ENCODE measurements at places on chromosomes 2 and 18. TPM values are rescaled to one million over a fixed set of nuclear protein-coding genes. Genes with fewer than 3 reads are reported as not detected.

- H3K4me1 ChIP-seq = no peaks in the 10 kb centered on the region
- no peaks in the 10 kb centered on the region for H3K36me3 ChIP-seq
- no peaks in the 10 kb centered on the region for H3K27me3 ChIP-seq
- no peak overlapping the region for H3K4me3 ChIP-seq
Observed at GRCh38 chr18:32776561-32776960, 3.7 kb upstream of the KLHL14 start.

DNA sequence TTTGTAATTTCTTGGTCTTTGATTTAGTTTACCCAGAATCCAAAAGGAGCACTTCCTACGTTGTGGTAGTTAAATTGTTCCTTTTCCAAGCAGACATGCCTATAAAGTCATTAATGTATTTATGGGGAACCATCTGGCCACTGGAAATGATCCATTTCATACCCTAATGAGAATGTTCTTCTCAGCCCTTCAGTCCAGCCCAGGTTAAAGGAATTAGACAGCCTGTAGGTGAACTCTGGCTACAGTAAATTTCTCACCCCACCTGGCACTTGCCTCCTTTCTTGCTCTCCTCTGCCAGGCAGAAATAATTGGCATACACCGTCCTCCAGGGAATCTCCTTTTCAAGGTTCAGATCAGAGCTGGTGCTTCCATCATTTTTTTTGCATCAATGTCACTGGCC is 121.1 kb downstream of the SETBP1 start:
- DNase-seq = no peak
- no peak overlapping the region for H3K4me3 ChIP-seq
- H3K27ac ChIP-seq = no peak overlapping the region
- no peaks in the 10 kb centered on the region for H3K36me3 ChIP-seq
- peaks cover 57% of the 10 kb centered on the region for H3K4me1 ChIP-seq

DNA sequence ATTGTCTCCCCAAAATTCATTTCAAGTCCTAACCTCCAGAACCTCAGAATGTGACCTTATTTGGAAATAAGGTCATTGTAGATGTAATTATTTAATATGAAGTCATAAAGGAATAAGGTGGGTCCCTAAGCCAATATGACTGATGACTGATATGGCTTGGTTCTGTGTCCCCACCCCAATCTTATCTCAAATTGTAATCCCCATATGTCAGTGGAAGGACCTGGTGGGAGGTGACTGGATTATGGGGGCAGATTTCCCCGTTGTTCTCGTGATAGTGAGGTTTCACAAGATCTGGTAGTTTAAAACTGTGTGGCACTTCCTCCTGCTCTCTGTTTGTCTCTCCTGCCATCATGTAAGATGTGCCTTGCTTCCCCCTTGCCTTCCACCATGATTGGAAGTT is 43.0 kb upstream of the BCL11A start:
- H3K27me3 ChIP-seq = no peaks in the 10 kb centered on the region
- H3K27ac ChIP-seq = no peak overlapping the region
- no peak overlapping the region for H3K4me3 ChIP-seq
- no peaks in the 10 kb centered on the region for H3K4me1 ChIP-seq

DNA sequence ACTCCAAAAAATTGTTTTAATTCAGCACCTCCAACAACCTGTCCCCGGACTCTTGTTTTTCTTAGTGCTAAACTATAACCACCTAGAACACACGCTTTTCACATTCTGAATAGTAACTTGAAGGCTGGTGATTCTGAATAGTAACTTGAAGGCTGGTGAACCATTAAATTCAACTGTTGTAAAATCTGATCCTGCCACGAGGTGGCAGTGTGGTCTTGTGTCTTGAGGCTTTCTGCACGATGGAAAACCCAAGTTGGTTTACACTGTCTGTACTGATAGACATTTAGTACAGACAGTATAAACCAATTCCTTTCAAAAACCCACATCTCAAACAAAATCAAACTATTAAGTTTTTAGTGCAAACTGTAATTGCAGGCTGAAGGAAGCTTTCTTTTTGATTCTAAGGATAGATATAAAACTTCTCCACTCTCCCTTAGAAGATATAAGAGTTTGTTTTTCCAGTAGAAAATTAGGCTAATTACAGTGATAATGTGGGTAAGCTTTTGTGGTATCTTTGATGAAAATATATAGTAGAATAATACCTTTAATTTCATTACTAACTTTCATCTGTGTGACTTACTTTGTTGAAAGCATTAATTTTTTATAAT is 57.6 kb downstream of the VAPA start:
- DNase-seq = peak; percentile 80
- H3K27ac ChIP-seq = no peak overlapping the region
- H3K4me1 ChIP-seq = no peaks in the 10 kb centered on the region
- no peaks in the 10 kb centered on the region for H3K27me3 ChIP-seq
- no peaks in the 10 kb centered on the region for H3K36me3 ChIP-seq

The MATN3 gene
- total RNA-seq = 16.2 TPM

- H3K27me3 ChIP-seq = no peaks in the 10 kb centered on the region
- no peaks in the 10 kb centered on the region for H3K4me1 ChIP-seq
- DNase-seq = no peak
- no peak overlapping the region for H3K4me3 ChIP-seq
Observed at GRCh38 chr18:48059455-48060010, 129.1 kb upstream of the SMAD2 start.

DNA sequence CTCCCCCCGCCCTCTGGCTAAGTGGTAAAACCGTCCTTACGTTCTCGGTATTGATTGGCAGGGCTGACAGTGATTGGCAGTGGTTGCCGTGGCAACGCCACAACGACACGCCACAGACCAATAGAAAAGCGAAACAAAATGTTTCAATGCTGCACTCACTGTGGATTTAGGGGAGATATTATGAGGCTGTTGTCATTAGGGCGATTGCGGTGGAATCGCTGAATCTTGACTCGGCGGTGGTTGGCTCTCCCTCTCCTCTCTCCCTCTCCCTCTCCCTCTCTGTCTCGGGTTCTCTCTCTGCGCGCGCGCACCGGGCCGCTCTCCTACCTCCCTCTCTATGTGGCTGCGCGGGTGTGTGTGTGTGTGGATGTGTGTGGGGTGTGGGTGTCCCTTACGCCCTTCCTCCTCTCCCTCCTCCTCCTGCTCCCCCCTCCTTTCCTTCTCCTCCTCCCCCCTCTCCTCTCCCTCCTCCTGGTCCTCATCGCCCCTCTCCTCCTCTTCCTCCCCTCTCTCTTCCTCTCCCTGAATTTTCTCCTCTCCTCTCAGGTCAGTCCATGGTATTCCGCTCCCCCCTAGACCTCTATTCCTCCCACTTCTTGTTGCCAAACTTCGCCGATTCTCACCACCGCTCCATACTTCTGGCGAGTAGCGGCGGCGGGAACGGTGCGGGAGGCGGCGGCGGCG is at the start of gene SIX3:
Gene SIX3, plus strand, starts transcription at position 152 of the 684 bp plus-strand sequence. Its CDS starts 403 bp downstream, at position 555.
- H3K4me1 ChIP-seq = no peaks in the 10 kb centered on the region
- H3K4me3 ChIP-seq = peak within 1 kb of the TSS; percentile 33
- H3K27ac ChIP-seq = peak within 1 kb of the TSS; percentile 37
- H3K27me3 ChIP-seq = peaks cover 1% of the 10 kb centered on the region
- no peaks in the 10 kb centered on the region for H3K36me3 ChIP-seq

- H3K4me1 ChIP-seq = no peaks in the 10 kb centered on the region
- no peaks in the 10 kb centered on the region for H3K36me3 ChIP-seq
- H3K27ac ChIP-seq = no peak overlapping the region
Observed at GRCh38 chr2:11797846-11798245, 51.4 kb downstream of the LPIN1 start.

The RSAD2 gene
- total RNA-seq = not detected

DNA sequence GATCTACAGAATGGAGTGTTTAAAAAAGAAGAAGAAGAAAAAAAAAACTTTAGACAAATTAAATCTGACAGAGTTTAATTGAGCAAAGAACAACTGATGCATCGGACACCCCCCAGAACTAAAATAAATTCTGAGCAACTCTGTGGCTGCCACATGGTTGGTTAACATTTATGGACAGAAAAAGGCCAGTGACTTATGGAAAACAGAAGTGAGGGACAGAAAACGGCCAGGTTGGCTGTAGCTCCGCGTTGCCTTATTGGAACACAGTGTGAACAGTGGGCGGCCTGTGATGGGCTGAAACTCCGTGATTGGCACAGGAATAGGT is 75.6 kb downstream of the SPP2 start:
- H3K27ac ChIP-seq = no peak overlapping the region
- H3K4me3 ChIP-seq = no peak overlapping the region
- no peaks in the 10 kb centered on the region for H3K27me3 ChIP-seq
- DNase-seq = no peak
- H3K4me1 ChIP-seq = no peaks in the 10 kb centered on the region

DNA sequence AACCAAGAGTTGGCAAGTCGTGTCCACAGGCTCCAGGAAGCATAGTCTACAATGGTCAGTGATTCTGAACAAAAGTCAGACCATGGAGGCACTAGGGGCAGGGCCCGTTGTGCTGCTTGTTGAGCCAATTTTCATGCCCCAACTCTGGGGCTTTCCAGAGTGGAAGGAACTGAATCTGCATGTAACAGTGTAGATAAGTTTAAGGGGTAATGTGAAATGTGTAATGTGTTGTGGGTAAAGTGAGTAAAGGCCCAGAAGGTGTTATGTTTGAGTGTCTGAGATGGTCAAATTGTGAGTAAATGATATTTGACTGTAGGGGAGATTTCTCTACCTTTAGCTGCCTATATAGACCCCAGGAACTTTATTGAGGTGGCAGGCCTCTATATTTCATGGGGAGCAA is 1336.5 kb upstream of the SLC39A10 start:
- H3K36me3 ChIP-seq = no peaks in the 10 kb centered on the region
- H3K4me1 ChIP-seq = no peaks in the 10 kb centered on the region

- H3K4me3 ChIP-seq = no peak overlapping the region
- H3K27ac ChIP-seq = no peak overlapping the region
- H3K27me3 ChIP-seq = no peaks in the 10 kb centered on the region
- no peaks in the 10 kb centered on the region for H3K4me1 ChIP-seq
- no peaks in the 10 kb centered on the region for H3K36me3 ChIP-seq
- peak; percentile 1 for DNase-seq
Observed at GRCh38 chr2:156006721-156007618, 325.6 kb downstream of the NR4A2 start.

DNA sequence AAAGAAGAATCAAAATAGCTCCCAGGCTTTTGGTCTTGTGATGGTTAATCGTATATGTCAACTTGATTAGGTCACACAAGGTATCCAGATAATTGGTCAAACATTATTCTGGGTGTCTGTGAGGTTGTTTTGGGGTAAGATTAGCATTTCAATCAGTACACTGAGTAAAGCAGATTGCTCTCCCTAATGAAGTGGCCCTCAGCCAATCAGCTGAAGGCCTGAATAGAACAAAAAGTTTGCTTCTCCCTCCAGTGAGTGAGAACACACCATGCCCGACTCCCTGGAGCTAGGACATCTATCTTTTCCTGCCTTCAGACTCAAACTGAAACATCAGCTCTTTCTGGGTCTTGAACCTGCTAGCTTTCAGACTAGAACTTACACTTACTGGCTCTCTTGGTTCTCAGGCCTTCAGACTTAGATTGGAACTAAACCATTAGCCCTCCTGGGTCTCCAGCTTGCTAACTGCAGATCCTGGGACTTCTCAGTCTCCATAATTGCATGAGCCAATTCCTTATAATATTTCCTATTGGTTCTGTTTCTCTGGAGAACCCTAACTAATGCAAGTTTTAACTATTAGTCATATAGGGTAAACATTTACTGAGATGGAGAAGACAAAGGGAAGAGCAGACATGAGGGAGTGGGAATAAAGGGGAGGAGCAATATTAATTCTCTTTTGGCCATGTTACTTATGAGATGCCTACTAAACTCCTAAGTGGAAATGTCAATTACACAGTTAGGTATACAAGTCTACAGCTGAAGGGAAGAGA is 25.5 kb downstream of the LNPK start:
- peaks cover 4% of the 10 kb centered on the region for H3K4me1 ChIP-seq
- H3K27ac ChIP-seq = no peak overlapping the region
- H3K27me3 ChIP-seq = no peaks in the 10 kb centered on the region
- H3K36me3 ChIP-seq = no peaks in the 10 kb centered on the region
- no peak overlapping the region for H3K4me3 ChIP-seq
- DNase-seq = no peak

The CFAP65 gene
- total RNA-seq = 0.34 TPM

DNA sequence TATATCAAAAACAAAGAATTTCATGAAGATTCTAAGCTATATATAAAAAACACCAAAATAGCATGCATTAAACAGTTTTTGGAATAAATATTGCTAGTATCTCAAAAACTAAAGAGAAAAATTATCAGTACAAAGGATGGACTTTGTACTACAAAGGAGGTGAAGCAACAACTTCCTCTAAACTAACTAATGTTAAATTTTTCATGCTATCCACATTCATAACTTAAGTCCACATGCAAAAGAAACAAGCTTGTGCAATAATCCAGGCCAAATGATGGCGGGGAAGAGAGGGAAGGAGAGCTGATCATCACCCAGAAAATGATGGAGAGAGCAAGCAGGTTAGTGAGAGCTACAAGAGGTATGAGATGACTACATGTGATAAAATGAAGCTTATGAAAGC is 70.1 kb downstream of the KIDINS220 start:
- H3K4me1 ChIP-seq = no peaks in the 10 kb centered on the region
- no peak for DNase-seq
- peaks cover 2% of the 10 kb centered on the region for H3K36me3 ChIP-seq
- no peak overlapping the region for H3K4me3 ChIP-seq

DNA sequence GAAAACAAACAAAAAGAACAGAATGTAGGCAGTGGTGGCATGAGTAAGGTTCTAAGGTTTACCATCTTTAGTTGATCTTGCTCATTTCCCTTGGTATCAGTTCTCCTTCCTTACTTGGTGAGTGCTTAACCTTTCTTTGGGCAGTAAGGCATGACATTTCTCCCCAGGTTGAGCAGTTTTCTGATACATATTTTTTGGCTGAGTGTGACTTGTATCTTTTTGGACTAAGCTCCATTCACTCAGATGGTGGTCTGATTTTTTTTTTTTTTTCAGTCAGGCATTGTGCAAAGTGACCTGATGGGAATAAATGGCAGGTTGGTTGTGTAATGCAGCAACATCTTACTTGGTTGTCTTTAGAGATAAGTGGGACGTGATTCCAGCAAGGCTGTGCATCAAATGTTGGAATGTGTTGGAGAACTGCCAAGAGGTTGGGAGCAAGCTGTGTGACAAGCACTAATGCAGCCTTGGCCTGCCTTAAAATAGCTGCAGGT is 15.1 kb downstream of the SPTBN1 start:
- H3K4me3 ChIP-seq = no peak overlapping the region
- DNase-seq = no peak
- H3K27me3 ChIP-seq = no peaks in the 10 kb centered on the region
- H3K36me3 ChIP-seq = no peaks in the 10 kb centered on the region

GRCh38 chr2:128803222-128803621 is 484.6 kb upstream of the HS6ST1 start:
- H3K27me3 ChIP-seq = no peaks in the 10 kb centered on the region
- no peak overlapping the region for H3K27ac ChIP-seq
- DNase-seq = no peak

DNA sequence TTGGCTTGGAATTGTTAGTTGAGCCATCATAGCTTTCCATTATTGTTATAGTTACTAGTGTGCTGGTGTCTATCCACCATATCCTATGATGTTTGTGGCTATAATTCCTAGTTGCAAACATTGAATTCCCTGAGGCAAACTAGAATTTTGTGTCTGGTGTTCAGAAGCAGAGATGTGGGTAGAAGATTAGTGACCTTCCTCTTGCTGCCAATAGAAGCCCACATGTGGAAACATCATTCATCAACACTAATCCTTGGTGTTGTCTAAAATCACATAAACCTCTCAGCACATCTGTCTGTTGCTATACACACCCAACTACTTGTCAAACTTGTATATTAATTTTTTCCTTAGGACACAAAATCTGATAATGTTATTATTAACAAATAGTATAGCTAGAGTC is 374.1 kb downstream of the TGIF1 start:
- no peaks in the 10 kb centered on the region for H3K4me1 ChIP-seq
- no peaks in the 10 kb centered on the region for H3K36me3 ChIP-seq
- H3K27ac ChIP-seq = no peak overlapping the region
- H3K27me3 ChIP-seq = no peaks in the 10 kb centered on the region

GRCh38 chr2:139872503-139872902 is 1092.3 kb upstream of the NXPH2 start:
- H3K4me3 ChIP-seq = no peak overlapping the region
- no peaks in the 10 kb centered on the region for H3K4me1 ChIP-seq
- H3K27me3 ChIP-seq = no peaks in the 10 kb centered on the region
- H3K36me3 ChIP-seq = no peaks in the 10 kb centered on the region
- no peak for DNase-seq
